ENCODE measurements at places on chromosomes 7 and 10.
A peak's percentile ranks its signal among the peaks of the same experiment; 100 is the strongest.

- DNase-seq: no peak
Observed at GRCh38 chr7:84446991-84447480, 252.4 kb upstream of the SEMA3A start.

DNA sequence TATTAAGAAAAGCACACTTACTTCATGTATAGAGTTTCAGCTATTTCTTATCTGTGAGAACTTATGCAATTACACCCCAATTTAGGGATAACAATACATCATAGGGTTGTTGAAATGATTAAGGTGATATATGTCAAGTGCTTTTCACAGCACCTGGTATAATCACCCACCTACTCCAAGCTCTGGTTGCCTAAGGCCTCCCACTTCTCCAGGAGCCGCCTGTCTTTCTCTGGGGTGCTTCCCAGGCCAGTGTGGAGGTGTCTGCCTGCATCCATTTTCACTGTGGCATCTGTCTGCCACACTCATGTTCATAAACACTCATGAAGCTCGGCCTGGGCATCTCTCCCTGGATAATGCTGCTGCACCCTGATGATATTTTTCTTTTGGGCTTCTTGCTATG is 250.3 kb downstream of the STK31 start:
- DNase-seq: no peak

DNA sequence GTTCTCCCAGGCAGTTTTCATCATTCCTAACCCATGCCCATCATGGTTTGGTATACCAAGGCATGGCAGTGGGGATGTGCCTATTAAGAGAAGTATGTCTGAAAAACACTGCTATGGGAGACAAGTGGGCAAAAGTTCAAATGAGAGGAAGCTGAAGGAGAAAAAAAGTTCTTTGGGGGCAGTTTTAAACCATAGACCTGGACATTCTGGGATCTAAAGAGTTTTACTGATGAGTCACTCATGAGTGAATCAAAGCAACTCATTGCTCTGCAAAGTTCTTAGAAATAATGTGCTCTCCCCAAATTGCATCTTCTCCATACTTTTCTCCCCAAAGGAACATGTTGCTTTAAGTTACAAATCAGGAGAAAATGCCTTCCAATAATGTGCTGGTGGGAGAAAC is 256.9 kb upstream of the MTPN start:
- DNase-seq: no peak

GRCh38 chr10:110701617-110701971 is 57.5 kb downstream of the RBM20 start:
- no peak for DNase-seq

- no peak for DNase-seq
Observed at GRCh38 chr7:67825356-67825755, 828.7 kb downstream of the TYW1 start.

DNA sequence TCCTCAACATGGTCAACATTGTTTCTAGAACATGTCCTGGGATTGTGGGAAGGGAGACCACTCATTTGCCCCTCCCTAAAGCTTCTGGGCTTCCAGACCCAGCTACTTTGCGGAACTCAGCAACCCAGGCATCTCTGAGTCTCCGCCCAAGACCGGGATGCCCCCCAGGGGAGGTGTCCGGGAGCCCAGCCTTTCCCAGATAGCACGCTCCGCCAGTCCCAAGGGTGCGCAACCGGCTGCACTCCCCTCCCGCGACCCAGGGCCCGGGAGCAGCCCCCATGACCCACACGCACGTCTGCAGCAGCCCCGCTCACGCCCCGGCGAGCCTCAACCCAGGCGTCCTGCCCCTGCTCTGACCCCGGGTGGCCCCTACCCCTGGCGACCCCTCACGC is at the start of gene EPO:
Gene EPO (plus strand): TSS at position 190 of the 392 bp plus-strand sequence. CDS start 513 bp downstream, outside the sequence.
- no peak for DNase-seq

GRCh38 chr10:67818323-67818722 is 19.7 kb downstream of the DNAJC12 start:
- no peak for DNase-seq

DNA sequence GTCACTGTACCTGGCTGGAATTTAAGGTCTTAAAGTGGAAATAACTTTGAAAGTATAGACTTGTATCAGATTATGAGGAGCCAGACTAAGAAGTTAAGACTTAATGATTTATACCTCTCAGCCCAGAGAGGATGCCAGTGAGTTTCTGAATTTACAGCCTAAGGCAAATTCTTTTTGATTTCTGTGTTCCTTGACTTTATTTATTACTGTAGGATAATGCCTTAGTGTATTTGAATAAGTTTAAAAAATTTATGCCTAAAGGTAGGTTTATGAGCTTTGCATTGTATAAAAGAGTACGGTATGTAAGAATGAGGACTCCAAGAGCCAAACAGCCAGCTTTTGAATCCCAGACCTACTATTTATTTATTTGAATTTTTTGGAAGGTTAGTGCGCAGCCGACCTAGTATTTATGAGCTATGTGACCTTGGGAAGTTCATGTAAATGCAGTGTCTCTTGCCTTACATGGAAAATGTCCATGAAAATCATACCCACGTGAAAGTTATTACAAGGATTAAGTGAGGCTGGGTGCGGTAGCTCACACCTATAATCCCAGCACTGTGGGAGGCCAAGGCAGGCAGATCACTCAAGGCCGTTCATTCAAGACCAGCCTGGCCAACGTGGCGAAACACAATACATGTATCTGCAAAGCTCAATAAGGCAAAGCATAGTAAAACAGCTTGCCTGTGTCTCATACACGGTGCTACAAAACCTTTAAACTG is 174.6 kb downstream of the AUTS2 start:
- DNase-seq: no peak

- no peak for DNase-seq
Observed at GRCh38 chr10:124913167-124913566, 28.8 kb upstream of the ZRANB1 start.

GRCh38 chr10:122263971-122264370 is 7.1 kb upstream of the BTBD16 start:
- no peak for DNase-seq

DNA sequence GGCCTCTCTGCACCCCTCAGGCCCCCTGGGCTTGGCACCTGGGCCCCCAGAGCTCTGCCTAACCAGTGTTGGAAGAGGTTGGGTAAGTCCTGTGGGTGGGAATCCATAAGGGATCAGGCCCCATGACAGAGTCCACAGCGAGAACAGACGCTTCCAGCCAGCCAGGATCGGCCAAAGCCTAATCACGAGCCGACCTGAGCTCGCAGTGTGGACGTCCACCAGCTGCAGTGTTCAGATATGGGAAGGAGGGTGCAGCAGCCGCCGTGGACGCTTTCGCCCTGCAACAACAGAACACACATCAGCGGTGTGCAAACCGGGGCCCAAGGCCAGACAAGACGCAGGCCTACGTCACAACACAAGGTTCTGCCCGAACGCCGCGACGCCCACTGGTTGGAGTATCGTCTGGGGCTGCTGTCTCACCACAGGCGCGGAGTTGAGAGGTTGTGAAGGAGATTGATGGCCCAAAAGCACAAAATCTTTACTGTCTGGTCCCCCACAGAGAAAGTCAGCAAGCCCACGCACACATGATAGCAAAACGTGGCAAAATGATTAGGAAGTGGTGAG is 102.1 kb downstream of the FOXL3 start:
- DNase-seq: no peak

- peak; percentile 97 for DNase-seq
Observed at GRCh38 chr10:7787857-7788638, at the start of the genes ATP5F1C and KIN. TSS of gene ATP5F1C (plus strand) at chr10:7788177. CDS start at chr10:7788208, 31 bp downstream. TSS of gene KIN (minus strand) at chr10:7787993. CDS start at chr10:7787933, 60 bp downstream.

GRCh38 chr10:61063901-61064300 is 119.9 kb upstream of the RHOBTB1 start:
- DNase-seq: no peak

- DNase-seq: no peak
Observed at GRCh38 chr10:69685802-69686585, 55.9 kb downstream of the FAM241B start.

DNA sequence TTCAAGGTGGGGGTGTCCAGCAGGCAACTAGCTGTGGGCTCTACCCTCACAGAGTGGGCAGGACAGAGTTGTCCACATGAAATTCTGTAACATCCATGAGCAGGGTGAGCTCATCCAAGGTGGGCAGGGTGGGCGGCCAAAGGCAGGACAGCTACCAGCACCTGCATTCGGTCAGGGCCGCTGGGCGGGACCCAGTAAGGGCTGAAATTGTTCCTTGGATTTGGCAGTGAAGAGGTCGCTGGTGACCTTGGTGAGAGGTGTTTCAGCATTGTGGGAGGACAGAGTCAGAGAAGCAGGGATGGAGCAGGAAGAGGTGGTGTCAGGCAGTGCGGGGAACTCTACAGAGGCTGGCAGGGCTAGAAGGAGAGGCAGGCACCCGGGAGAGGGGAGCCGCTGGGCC is 23.9 kb downstream of the ADCYAP1R1 start:
- DNase-seq: no peak

GRCh38 chr10:113284635-113285034 is 268.2 kb upstream of the HABP2 start:
- no peak for DNase-seq

DNA sequence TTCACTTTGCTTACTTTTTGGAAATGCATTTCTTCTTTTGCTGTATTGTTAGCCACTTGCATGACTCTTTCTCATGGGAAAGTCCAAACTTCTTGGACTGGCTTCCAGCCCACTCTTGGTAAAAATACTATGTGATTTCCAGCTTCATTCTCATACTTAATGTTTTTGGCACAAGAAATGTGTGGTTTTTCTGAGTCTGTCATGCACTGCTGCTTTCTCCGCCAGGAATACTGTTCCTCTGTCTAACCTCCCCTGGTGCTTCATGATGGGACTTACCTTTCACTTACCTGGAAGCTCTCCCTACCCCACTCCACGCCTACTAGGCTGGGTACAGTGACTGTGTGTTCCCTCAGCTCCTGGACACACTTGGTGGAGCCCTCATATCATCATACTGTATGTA is 18.7 kb downstream of the MGAM2 start:
- no peak for DNase-seq

- DNase-seq: no peak
Observed at GRCh38 chr10:7300384-7300971, 110.4 kb downstream of the SFMBT2 start.

DNA sequence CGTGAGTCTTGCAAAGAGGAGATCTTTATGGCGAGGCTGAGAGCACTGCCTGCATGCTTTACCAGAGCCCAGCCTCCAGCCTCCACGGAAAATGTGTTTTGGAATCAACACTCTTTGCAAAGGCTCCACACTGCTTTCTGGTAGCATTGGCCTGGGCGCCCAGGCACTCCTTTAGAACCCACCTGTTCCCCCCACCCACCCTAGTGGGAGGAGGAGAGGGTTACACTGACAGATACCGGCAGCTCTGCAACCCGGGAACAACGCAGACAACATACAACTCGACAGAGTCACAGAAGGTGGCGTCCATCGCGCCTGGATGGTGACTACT is 5.5 kb upstream of the MNX1 start:
- no peak for DNase-seq

GRCh38 chr7:123602648-123603047 is 1.0 kb downstream of the ASB15 start:
- DNase-seq: no peak

DNA sequence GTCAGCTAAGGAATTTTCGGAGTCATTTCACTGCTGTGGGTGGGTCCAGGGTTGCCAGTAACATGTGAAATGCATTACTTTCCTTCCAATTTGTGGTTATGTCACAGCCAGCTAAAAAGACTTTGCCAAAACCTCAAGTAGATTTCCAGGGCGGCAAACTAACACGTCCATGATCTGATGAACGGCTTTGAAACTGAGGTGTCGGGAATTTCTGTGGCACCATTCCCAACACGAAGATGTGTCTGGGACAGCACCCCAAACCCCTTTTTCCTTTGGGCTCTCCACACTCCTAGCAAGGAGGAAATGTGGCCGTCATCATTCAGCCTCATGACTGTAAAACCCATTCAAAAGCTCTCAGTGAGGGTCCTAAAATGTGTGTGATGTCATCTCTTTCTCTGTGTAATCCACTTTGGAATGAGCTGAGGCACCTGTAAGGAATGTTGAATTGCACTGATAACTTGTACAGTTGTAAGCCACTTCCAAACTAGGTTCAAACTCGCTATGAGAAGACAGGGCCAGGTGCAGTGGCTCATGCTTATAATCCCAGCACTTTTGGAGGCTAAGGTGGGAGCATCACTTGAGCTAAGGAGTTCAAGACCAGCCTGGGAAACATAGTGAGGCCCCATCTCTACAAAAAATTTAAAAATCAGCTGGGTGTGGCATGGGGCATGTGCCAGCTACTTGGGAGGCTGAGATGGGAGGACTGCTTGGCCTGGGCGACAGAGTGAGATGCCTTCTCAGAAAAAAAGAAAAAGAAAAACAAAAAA is 146.1 kb upstream of the FRMD4A start:
- no peak for DNase-seq

DNA sequence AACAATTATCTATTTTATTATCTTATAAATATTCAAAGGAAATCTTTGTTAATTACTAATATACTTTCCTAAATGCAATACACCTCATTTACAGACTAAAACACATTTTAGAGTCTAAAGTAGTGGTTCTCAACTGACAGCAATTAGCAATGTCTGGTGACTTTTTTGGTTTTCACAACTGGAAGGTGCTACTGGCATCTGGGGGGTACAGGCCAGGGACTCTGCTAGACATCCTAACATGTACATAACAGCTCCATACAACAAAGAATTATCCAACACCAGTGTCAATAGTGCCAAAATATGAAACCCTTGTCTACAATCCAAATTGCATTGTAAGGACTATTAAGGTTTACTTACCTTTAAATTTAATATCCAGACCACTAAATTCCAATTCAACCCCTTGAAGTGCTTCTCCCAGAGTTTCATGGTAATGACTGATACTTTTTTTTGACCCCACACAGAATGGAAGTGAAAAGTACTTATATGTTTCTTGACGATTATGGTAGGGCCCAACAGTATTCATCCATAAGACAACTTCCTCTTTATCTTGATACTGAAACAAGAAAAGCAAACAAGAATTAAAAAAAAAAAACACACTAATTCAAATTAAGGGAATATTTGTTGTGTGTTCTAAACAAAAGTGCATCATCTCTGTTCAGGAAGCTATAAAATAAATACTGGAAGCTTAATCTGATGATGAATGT is 10.4 kb downstream of the TM9SF3 start:
- DNase-seq: no peak

DNA sequence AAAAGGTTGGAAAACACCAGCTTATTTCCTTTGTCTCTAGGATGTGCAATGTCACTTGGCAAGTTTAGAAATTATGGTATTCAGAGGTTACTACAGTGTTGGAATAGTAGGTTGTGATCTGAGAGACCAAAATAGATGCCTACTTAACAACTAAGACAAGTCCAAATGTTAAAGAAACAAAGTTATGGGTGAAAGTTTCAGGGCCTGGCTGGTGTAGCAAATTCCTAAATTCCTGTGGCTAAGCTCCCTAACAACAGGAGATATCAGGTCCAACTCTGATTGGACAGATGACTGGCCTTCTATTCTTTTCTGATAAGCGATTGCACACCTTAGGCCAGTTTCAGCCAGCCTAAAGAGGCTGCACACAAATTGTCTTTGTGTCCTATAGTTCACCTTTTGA is 873.5 kb downstream of the REEP3 start:
- DNase-seq: no peak

DNA sequence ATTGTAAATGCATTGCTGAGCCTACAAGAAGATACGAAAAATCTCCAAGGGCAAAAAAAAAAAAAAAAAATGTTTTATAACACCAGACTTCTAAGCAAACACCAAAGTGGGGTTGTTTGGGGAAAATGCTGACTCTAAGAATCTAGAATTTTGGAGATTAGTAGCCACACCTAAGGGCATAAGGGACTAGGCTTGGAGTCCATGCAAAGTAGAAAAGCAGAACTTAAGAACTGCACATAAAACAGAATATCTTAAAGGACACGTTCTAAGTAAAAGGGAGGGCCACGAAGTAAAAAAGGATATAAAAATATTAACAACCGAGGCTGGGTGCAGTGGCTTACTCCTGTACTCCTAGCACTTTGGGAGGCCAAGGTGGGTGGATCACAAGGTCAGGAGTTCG is 269.8 kb upstream of the AUTS2 start:
- DNase-seq: no peak

Measured in stimulated activated CD4-positive, alpha-beta T cell treated with anti-CD3 and anti-CD28 coated beads, Interleukin-4, amount 100 ng/mL, for 1 hour (primary cell).